ENCODE measurements at places on chromosomes 3 and 15.

- no peak for DNase-seq
Observed at GRCh38 chr3:146928421-146929059, 323.4 kb upstream of the PLSCR5 start.

GRCh38 chr3:187281191-187281714 is 10.3 kb downstream of the MASP1 start:
- DNase-seq, result no peak

GRCh38 chr3:10339376-10339955 is 18.6 kb upstream of the SEC13 start:
- no peak for DNase-seq

GRCh38 chr3:133023362-133023761 is 14.8 kb upstream of the TMEM108 start:
- no peak for DNase-seq

GRCh38 chr15:90839187-90840071 is 29.0 kb upstream of the FURIN start:
- DNase-seq, result no peak

DNA sequence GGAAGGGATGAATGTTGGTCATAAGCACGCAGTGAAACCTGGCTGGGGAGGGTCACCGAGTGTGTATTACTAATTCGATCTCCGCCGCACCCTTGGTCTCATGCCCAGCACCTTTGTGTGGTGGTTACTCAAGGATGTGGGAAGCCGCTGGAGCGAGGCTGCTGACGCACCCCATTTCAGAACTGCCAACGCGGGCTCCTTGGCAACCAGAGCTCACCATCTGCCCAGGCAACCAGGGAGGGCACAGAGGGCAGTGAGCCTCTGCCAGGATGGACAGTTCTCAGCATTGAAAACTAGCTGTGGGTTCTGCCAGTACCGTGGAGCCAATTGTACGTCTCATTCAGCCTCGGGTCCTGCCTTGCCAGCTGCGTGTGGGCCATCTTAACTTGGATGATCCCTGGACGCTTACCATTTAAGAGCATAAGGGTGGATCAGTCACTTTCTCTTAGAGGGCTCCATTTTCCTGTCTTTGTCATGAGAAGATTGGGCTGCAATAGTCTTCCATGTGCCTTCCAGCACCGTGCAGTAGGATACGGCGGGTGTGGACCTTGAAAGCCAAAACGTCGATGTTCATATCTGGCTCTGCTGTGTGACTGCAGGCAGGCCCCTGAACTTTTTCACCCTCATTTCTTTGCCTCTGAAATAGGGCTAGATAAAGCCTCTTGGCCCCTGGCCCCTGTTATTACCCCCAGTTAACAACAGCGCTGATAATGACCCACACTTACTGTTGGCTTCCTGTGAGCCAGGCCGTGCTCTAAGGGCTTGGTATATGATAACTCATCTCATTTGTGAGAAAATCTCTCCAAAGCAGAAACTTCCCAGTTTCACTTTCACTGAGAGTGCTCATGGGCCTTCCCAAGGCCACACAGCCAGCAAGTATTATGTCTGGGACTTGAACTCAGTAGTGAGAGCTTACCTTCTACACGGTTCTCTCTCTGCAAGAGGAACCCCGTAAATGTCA is 238.8 kb downstream of the OPA1 start:
- peak; percentile 7 for DNase-seq
